Muscle of leg (tissue), 16 donors: ENCODE measurements at places on chromosomes 12 and 14.

GRCh38 chr12:53224061-53224896 lies 7.7 kb downstream of the RARG start:
- peak; percentile 75 for DNase-seq

DNA sequence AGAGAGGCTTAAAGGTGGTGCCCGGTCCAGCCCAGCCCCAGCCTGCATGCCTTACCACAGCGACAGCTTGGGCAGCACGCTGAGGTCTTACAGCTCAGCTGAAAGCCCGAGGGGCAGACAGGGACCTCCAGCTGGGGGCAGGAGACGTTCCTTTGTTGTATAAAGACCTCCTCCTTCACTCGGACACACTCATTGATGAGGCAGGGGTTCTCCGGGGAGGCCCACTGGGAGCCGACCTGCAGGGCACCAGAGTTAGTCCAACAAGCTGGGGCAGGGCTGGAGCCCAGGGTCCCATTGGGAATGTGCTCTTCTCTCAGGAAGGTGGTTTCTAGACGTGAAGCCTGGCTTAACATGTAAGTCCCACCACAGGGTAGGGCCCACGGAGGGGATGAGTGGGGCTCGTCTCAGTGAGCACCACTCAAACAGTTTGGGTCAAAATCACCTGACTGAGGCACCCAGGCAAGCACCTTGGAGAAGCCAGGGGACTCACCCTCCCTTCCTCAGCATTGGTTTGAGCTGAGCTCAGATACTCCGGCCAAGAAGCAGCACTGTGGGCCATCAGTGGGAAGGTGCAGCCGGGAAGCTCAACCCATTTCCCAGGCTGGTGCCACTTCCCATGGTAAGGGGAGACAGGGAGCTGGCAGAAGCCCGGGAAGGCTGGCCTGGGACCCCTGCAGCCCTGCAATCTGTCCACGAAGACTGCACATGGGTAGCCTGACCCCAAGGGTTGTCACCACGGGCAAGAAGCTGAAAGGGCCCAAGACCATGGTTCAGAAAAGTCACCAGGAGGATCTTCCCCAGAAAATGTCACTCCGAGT lies 24.3 kb upstream of the ANO2 start:
- DNase-seq: no peak

DNA sequence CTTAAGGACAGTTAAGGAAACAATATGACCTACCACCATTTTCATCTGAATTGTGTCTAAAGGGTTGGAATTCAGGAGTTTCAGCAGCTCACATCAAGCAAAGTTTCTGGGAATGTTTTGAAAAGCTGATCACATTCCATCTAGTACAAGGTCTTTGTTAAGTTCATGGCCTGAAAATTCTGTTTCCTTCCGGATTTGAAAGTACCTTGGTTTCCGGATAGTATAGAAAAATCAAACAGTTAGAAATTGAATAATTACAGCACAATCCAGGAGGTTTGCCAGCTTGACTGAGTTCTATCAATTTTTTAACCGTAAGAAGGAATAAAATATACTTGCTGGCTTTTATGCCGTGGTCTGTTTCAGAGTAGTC lies 136.5 kb downstream of the HMGA2 start:
- DNase-seq: no peak

DNA sequence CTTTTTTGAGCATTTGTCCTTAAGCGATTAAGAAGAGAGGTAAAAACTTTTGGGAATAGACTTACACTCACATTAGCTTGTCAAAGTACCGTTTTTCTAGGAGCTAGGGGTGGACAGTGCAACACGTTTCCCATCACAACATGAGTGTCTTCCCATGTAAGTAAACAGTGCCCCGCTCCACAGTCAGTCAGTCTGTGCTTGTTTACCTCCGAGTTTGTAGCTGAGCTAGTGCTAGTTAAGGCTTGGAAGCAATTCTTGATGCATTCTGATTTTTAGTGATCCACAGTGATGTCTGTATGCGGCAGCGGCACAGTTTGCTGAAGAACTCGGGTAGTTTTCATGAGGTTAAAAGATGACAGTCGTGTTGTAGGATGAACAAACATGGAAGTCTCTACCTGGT lies 941 bp downstream of the ZDHHC17 start:
- DNase-seq: peak; percentile 48

DNA sequence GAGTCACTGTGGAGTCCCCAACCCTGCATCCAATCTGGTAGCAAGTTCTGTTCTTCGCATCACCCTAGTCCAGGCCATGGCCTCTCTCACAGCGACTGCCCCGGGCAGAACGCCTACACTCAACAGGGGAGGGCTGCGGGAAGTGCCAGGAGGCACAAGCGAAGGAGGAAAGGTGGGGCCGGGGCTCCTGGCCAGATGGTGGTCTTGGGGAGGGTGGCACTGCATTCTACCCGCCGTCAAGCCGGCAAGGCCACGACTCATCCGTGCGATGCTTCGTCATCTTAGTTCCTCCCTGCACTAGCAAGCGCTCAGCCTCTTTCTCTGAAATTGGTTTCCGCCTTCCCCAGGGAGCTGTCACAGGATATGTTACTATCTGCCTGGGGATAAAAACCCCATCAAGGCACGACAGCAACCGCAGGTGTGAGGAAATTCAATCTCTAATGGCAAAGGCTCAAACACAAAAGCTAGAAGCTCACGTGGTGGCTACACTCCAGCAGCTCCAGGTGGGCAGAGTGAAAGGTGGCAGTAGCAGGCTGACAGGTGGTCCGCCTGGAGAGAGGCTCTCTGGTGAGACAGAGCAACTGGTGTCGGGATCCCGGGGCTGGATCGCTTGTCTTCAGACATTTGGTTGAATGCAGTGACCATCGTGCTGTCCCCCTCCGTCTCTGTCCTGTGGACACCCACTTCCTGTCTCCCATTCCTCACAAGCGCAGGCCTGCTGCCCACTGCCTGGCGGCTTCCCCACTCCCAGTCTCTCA lies 34.1 kb downstream of the ACADS start:
- no peak for DNase-seq

- DNase-seq: no peak
These were observed 31.7 kb downstream of the UNC79 start for GRCh38 chr14:93462479-93462878.

DNA sequence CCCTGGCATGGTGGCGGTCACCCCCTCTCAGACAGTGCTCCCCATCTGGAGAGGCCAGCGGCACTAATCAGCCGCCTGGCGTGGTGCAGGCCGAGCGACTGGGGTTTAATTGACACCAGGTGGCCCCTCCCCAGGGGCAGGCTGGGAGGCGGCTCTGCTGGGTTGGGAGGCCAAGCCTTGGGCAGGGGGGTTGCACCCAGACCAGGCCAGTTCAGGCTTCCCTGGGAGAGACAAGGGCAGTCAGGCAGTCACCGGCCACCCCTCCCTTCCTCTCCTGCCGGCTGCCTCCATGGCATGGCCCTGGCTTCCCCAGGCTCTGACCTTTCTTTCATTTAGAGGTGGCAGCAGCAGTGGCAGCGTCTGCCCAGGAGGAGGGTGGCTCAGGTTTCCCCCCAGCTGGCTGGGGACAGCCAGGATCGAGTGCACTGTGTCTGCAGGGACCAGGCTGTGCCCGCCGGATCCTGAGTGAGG lies 78.1 kb upstream of the NOS1 start:
- DNase-seq: peak; percentile 46

GRCh38 chr14:99401211-99401610 lies 79.4 kb downstream of the SETD3 start:
- DNase-seq: no peak

- no peak for DNase-seq
These were observed 94.4 kb downstream of the DAD1 start for GRCh38 chr14:22494486-22495135.

DNA sequence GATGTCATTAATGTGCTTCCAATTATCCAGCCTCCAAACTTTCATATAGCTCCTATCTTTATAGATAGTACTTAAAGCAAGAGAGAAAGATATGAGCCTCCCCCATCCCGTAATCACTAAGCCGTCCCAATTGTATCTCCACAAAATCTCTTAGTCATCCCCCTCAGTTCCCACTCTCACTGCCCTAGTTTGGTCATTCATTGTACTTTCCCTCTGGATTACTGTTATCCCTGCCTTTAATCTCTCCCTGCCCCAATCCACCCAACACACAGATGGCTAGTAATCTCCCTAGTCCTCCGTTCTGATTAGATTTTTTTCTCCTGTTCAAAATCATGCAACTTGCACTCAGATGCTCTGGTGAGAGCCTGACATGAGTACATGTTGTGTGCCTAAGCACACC lies 5.4 kb upstream of the BCAT1 start:
- no peak for DNase-seq

- DNase-seq: no peak
These were observed 93.5 kb upstream of the CEP83 start for GRCh38 chr12:94553130-94553519.

DNA sequence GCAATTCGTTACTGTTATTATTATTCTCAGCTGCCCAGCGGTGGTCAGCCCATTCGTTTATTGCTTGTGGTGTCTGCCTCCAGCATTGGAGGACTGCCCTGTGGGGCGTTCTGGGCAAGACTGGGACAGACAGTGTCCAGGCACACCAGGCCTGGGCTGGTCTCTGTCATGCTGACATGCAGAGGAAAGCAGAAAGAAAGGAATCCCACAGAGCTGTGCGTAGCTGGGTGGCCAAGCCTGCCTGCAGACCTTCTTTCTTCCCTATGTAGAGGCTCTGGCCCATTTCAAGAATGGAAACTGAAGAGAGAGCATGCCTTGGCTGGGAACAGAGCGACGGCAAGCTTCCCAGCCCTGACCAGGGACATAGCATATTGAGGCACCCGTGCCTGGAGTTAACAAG lies 525.3 kb upstream of the TBX3 start:
- no peak for DNase-seq

- DNase-seq: no peak
These were observed 8.5 kb upstream of the SMIM10L1 start for GRCh38 chr12:11162502-11162901.

DNA sequence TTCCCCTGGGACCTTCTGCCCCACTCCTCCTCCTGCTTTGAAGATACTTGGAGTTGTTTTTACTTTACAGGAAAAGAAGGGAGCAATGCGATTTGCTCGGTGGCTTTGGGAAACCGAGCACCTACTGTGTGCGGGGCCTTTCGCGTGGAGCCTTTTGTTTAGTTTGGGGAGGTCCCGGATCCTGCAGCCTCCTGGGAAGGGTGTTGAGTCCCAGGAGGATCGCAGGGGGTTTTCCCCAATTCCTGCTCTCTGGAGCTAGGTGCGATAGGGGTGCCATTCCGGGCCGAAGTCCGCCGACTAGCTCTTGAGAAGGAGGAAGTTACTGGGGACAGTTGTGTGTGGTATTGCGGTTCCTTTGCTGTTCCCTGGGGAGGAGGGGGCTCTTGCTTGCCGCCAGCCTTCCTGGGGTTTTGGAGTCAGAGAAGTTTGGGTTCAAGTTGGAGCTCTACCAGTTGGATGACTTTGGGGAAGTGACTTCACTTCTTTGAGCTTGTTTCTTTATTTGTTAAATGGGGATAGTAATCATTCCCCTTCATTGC lies 1.1 kb downstream of the BRI3BP start:
- peak; percentile 27 for DNase-seq

DNA sequence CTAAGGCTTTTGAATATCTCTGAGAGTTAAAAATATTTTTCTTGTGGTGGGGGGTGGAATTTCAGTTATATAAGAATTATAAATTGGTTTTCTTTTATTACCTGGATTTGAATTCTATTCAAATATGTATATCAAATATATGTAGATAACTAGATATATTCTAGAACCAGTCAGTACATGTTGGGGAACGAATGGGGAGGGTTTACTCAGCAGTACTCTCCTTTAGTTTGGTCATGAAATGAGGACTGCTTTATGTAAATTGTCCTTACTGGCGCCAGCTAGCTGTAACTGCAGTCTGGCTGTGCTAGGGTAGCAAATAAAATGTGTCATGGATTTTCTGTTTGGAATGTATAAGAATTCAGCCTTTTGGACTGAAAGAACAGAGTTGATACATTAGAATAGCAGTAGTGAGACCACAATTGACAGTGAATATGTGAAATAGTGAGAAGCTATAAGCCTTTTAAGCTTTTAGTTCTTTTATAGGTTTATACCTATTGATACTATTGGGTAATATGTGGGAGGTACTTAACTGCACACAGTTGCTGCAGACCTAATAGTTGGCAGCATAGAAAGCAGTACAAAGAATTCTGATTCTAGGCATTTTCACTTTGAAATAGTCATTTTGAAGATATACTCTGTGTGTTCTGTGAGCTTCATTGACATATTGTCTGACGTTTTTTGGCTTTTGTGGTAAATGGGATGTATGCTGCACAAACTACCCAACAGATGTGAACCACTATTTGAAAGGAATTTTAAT lies 29.0 kb downstream of the ATF7IP start:
- peak; percentile 87 for DNase-seq

DNA sequence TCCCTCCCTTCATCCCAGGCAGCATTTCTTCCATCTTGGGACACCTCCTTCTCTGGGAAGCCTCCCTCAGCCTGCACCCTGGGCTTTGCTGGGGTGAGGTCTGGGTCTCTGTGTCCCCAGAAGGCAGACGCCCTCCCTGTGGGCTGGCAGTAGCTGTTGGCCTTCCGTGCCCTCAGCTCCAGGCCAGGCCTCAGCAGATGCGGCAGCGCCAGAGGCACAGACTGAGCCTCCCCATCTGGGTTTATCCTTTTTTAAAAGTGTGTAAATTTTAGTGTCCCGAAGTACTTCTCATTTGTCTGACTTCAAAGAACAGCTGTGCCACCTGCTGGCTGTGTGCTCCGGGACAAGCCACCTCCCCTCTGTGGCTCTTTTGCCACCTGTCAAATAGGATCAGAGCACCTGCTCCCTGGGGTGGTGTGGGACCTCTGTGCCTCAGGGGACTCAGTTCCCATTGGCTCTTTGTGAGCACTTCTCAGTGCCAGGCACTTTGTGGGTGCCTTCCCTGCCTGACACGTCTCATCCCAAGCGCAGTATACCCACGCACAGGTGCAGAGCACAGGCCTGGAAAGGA lies 11.1 kb downstream of the EXOC3L4 start:
- peak; percentile 51 for DNase-seq

GRCh38 chr12:67754933-67755697 lies 106.6 kb downstream of the DYRK2 start:
- DNase-seq: no peak

- DNase-seq: peak; percentile 40
These were observed at the start of gene SERPINA5 for GRCh38 chr14:94581127-94581999. TSS of gene SERPINA5 (plus strand) at chr14:94581426. CDS start at chr14:94587363, 5,937 bp downstream.

DNA sequence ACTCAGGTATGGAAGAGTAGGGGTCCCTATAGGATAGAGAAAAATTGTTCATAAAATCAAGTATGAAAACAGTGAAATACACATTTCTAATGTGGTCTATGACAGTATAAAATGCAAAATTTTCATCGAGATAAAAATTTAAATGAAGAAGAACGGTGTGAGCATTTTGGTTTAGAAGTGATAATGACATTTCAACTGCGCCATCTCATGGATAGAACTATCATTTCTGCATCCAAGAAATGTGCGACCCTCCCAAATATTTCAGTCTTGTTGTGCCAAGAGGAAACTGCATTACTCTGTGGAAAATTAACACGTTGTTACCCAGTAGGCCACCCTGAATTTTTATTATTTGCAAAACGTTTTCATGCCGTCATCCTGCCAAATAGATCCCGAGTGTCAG lies 108.8 kb downstream of the CRACR2A start:
- DNase-seq: peak; percentile 25
